Ovary (tissue), 10 donors: ENCODE measurements at places on chromosomes 12 and 14. TPM values are rescaled to one million over a fixed set of nuclear protein-coding genes. Genes with fewer than 3 reads are reported as not detected.

DNA sequence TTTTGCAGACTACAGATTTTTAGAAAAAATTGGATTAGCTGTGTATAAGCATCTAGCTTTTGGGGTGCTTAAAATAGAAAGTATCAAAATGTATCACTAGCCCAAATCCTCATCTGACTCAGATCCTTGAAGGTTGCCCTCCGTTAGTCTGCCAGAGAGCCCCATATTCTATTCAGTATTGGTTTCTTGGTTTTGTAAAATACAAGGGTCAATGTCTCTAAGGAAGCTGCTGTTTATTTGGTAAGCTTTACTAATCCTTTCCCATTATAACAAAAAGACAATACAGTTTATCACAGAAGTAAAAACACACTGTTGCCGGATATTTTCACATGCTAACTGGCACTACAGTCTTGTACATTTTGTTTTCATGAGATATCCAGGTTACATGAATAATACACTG is 92.8 kb upstream of the PTHLH start:
- no peak overlapping the region for H3K27ac ChIP-seq
- no peaks in the 10 kb centered on the region for H3K27me3 ChIP-seq
- no peaks in the 10 kb centered on the region for H3K36me3 ChIP-seq
- no peak for DNase-seq
- H3K4me3 ChIP-seq: no peak overlapping the region

DNA sequence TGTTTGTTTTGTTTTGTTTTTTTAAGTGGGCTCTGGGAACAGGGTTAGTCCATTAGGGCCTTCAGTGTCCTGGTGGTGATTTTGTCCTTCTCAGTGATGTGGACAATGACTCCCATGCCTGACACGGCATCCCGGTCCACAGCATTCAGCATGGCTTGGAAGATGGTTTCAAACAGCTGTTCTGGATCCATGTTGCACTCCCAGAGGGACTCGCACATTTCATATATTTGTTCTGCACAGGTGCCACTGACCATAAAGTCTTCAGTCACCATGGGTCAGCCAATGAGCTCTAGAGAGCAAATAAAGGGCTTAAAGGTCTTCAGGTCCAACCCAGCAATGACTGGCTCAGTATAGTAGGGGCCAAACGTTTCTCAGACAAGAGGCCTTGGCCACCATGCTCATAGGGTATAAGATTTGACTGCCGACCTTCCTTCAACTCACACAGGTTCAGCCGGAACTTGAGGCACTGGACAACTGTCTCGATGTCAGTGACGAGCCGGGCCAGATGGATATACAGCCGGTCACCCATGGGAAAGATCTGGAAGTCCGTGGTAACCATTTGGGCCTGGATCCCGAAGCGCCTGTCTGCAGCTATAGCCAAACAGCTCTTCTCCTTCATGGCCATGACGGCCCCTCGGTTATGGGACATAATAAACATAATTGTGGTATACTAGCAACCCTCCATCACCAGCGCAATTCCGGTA is 18.0 kb downstream of the OR10P1 start:
- H3K27me3 ChIP-seq: no peaks in the 10 kb centered on the region
- H3K4me1 ChIP-seq: peaks cover 6% of the 10 kb centered on the region
- DNase-seq: no peak
- no peak overlapping the region for H3K27ac ChIP-seq

DNA sequence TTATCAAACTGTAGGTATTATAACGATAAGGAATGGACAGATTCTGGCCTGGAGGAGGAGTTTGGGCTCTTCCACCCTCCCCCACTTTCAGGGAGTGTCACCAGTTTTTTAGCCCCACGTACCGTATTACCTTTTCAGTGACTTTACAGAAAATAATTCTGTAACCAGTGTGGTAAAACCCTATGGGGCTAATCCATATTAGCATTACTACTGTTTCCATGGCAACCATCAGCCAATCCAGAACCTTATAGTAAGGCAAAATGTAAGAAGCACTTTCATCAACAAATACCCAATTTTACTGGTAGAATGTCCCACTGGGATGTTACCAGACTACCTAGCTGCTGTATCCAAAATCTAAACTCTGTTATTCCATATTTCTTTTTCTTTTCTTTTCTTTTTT is 50.7 kb downstream of the BICDL1 start:
- H3K27ac ChIP-seq: no peak overlapping the region
- no peak for DNase-seq
- H3K27me3 ChIP-seq: no peaks in the 10 kb centered on the region
- no peak overlapping the region for H3K4me3 ChIP-seq
- no peaks in the 10 kb centered on the region for H3K36me3 ChIP-seq

DNA sequence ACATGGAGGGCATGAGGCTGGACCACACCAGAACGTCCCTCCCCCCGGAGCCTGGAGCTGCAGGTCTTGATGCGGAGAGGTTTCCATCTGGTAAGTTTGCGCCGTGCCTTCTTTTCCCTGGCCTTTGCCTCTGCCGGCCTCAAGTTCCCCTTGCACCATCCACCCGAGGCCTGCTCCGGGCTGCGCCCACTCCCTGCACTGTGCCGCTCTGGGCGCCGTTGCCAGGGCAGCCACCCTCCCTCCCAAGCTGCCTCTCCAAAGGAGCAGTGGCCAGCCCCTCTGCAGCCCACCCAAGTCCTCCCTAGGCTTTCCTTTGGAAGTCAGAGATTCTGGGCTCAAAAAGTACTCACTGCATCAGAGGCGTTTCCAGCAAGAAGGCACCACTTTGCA is 46.2 kb upstream of the MEG3 start:
- no peak for DNase-seq
- peaks cover 2% of the 10 kb centered on the region for H3K4me1 ChIP-seq

GRCh38 chr14:52070051-52070431 is 1.2 kb upstream of the NID2 start:
- no peak for DNase-seq
- peak overlapping the region; percentile 73 for H3K4me3 ChIP-seq
- H3K4me1 ChIP-seq: peaks cover 3% of the 10 kb centered on the region
- no peaks in the 10 kb centered on the region for H3K27me3 ChIP-seq
- no peaks in the 10 kb centered on the region for H3K36me3 ChIP-seq

CLEC1A gene
- total RNA-seq: 5.6 TPM
